SJSA1 (cell line): ENCODE measurements at places on chromosomes 5 and 9.

DNA sequence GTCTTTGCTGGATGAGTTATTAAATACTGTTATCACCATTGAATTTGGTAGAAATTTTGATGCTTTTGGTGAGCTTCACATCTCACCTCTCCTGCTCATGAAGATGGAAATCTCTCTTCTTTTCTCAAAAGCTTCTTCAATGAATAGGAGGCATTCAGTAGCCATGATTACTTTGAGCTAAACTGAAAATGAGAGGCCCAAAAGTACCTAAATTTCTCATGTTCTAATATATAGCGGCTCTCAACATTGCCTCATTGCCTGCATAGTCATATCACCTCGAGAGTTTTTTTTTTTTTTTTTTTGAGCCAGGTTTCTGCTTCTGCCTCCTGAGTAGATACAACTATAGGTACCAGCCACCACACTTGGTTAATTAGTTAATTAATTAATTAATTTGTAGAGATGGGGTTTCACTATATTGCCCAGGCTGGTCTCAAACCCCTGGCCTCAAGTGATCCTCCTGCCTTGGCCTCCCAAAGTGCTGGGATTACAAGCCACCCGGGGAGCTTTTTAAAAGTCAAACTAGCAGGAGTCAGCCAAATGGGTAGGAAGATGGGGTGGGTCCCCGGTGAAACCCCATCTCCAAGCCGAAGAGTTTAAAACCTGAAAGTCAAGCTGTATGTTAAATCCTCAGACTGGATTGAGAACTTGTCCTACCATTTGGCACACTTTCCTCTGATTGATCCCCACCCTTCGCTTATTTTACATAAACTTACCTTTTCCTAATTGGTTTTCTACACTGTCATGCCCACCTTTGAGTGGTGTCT is 169.0 kb downstream of the DOCK2 start:
- no peak for DNase-seq

GRCh38 chr5:41670854-41671479 is 160.6 kb upstream of the PLCXD3 start:
- DNase-seq: no peak

- no peak for DNase-seq
Observed at GRCh38 chr5:17214893-17215292, 2.5 kb upstream of the BASP1 start.

- DNase-seq: no peak
Observed at GRCh38 chr9:14213504-14213903, 100.4 kb downstream of the NFIB start.

- no peak for DNase-seq
Observed at GRCh38 chr9:70324963-70325362, 66.2 kb downstream of the SMC5 start.
